ENCODE measurements at places on chromosomes 11 and 22. TPM values are rescaled to one million over a fixed set of nuclear protein-coding genes. Genes with fewer than 3 reads are reported as not detected.

Gene VSIG10L2
- not detected for total RNA-seq

DNA sequence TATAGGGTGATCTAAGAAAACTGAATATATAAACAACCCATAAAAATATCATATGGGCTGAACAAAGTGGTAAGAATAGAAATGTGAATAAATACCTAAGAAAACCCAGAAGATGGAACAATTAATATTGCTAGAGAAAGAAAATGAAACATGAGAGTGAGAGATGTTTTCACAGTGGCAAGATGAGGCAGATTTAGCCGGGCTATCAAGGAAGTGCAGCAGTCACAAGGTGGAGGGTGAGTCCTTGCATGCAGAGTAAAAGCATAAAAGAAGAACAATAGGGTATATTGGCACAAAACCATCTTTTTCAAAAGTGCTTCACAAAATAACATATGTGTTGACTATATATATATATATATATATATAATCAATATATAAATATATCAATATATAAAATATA, 49.6 kb downstream of the NOX4 start:
- no peak for DNase-seq

DNA sequence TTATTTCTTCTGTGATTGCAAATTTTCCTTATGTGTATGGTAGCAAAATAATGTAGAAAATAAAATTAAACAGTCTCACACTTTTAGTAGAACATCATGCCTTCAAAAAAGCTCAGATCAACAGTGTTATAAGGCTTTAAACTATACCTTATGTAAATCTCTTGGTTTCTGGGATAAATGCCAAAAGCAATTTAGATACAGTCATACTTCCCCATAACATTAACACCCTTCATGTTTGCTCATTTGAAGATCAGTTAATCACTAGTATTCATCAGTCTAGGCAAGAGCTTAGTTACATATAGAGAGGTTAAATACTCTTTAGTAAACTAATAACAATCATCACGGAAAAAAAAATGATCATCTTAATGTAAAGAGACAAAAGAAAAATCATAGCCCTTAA, 421.8 kb upstream of the ANO3 start:
- no peak for DNase-seq

- DNase-seq = no peak
Measured at GRCh38 chr11:105588001-105588400, 21.9 kb upstream of the GRIA4 start.

DNA sequence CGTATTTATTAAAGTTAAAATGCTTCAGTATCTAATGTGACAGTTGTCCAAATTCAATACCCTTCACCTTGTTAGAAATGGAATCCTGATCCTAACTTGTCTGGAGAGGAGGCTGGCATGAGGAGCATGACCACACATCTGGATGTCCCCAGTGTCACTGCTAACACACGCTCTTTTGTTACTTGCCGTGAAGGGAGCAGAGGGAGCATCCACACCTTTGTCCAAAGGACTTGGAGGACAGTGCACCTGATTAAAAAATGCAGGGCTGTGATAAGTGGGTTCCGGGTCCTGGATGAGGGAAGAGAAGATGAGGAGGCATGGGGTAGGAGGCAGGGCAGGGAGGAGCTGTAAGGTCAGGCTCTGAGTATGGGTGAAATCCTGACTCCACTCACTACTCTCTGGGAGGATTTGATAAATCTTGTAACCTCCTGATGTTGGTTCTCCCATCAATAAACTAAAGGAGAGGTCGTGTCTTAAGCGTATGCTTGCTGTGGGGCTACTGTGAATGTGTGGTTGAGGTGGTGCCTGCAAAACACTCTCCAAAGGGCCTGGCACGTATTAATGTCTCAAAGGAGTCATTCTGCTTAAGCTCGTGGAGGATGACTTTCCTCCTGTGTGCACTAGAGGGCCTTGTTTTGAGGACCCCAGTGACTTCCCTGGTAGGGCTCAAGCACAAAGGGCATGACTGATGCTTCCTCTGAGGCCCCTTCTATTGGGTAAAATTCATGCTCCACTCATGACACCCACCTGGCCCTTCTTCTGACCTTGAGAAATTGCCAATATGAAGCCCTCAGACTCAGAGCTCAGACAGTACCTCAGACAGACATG, 16.8 kb upstream of the IGLL5 start:
- no peak for DNase-seq

Gene TMEM45B
- not detected for total RNA-seq

Gene NLRP14
- total RNA-seq = 0.25 TPM

GRCh38 chr11:114775875-114776621, 97.7 kb downstream of the NXPE2 start:
- DNase-seq = peak; percentile 81

Gene LUZP2
- not detected for total RNA-seq

DNA sequence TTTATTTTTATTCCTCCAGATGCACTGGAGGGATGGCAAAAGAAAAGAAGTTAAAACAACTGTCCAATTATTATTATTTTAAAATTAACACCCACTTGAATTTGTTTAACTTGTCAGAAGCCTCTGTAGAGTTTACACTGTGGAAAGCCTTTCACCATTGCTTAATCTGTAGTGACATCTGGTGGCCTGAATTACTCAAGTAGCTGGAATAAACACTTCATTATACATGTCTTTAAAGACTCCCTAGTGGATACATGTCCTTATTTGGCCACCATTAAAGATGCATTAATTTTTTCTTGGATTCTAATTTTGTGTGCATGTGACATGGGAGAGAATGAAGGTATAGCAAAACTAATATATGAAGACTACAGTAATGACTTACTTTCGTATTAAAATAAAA, 1496.5 kb downstream of the FAM181B start:
- peak; percentile 38 for DNase-seq

- DNase-seq = no peak
Measured at GRCh38 chr11:70085815-70086769, 8.0 kb downstream of the ANO1 start.

GRCh38 chr22:25572708-25573171, 8.3 kb downstream of the GRK3 start:
- DNase-seq = no peak

Gene OR51E1
- total RNA-seq = not detected

- DNase-seq = no peak
Measured at GRCh38 chr11:539971-540481, 2.7 kb downstream of the LRRC56 start.

DNA sequence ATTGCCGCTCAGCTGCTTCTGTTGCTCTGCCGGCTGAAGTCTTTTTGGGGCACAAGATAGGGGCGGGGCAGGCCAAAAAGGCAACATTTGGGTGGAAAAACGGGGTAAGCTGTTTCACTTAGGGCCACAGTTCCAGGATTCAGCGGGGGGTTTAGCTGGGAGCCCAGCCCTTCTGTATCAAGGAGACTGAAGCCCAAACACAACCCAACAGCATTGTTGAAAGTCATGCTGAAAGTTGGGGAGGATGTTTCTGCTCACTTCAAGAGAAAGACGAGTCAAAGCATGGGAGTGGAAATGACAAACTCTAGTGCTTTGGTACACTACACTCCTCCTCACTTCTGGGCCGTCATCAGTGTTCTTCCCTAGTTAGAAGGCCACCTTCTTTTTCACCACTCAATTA, 56.1 kb upstream of the GNAZ start:
- no peak for DNase-seq
